T1000 (cell line): ENCODE measurements at places on chromosomes 4 and X.

GRCh38 chr4:158163941-158164767 lies 8.7 kb downstream of the GASK1B start:
- no peak for DNase-seq

DNA sequence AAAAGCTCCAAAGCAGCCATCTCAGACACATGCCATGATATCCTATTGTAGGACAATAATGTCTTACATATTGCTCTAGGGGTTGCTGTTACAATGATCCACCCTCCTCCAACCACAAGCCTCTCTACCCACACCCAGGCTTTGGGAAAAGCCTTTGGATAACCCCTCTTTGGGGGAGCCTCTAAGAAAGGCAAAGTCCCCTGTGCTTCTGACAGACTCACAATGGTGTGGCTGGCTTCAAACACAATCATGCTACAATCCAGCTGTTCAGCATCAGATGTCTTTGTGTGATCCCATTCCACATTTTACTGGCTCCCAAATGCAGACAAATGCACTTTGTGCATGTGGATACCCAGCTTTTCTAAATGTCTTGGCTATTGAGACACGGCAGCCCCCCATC lies 65.9 kb upstream of the CAPN6 start:
- DNase-seq: no peak

DNA sequence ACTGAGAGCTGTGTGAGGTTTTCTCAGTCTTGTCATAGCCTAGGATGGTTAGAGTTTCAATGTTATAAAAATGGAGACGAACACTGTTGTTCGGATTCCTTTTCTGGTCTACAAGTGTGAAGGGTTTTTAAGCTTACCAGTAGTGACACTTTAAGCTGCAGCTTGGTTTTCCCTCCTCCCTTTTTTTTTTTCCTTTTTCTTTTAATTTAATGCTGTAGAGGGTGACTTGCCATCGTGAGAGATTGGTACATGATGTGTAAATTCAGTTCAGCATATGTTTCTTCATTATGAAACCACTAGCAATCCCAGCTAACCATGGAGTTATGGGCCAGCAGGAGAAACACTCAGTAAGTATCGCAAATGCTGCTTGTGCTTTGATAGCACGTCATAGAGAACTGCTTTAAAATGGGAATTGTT lies 165.0 kb downstream of the RAPGEF2 start:
- DNase-seq: no peak

GRCh38 chr4:54165438-54165837 lies 63.7 kb upstream of the PDGFRA start:
- peak; percentile 64 for DNase-seq

DNA sequence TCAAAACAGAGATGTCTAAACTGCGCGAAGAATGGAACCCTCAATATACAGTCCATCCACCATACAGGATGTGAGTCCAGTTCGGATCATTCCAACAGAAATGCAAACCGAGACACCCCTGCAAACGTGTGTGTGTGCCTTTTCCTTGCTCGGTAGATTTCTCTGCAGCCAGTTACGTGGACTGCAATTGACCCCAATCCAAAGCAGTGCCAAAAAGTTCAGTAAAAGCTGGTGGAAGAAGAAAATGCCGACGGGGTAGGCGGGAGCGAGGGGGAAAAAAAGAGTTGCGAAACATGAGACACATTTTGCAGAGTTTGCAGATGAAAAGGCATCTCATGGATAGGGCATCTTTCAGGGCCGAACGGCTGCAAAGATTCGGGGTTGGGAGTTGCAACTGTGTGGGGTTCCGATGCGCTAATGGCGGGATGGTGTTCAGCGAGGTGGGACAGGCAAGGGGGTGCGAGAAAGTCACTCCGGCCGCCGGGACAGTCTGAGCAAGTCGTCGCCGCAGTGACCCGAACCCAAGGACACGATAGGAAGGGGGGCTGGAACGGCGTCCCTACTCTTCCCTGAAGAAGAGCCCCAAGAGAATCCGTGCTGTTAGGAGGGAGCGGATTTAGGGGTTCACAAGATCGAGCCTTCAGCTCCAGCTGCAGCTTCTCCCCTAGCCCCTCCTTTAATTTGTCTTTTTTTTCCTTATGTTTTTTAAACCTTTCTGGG lies 3.8 kb downstream of the PHOX2B start:
- no peak for DNase-seq

DNA sequence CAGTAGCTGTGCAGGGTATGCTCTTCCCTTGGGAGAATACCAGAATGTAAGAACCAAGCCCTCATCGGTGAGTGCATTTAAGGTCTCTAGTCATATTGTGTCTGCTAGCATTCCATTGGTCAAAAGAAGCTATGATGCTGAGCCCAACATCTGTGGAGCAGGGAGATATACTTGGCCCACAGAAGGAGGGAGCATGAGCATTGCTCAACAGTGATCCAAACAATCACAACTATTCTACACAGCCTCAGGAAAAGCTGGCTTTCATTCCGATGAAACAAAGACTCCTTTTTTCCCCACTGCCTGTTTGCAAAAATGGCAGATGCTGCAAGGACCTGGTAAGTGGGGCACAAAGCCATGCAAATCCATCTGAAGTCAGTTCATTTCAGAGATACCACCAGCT lies 80.6 kb upstream of the DHX15 start:
- no peak for DNase-seq

GRCh38 chr4:8308856-8309771 lies 39.6 kb downstream of the HTRA3 start:
- no peak for DNase-seq

GRCh38 chrX:56248492-56248891 lies 16.3 kb downstream of the KLF8 start:
- DNase-seq: no peak

DNA sequence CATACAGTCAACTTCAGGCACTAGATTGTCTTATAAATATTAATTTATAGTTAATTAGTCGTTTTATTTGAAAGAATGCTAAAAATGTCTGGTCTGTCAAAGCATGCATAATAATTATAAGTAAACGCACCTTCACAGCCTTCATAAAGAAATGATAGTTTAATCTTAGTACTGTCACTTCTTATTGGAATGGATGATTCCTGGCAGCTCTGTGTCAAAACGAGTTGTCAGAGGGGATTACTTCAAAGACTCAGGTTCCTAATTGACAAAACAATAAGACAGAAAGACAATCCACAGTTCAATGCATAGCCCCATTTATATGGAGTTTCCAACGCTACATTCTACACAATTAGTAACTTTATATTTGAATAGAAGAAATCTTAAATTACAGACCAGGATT lies 461.3 kb upstream of the TECRL start:
- DNase-seq: no peak

- no peak for DNase-seq
Measured at GRCh38 chr4:140466146-140466545, 31.9 kb downstream of the MGAT4D start.

DNA sequence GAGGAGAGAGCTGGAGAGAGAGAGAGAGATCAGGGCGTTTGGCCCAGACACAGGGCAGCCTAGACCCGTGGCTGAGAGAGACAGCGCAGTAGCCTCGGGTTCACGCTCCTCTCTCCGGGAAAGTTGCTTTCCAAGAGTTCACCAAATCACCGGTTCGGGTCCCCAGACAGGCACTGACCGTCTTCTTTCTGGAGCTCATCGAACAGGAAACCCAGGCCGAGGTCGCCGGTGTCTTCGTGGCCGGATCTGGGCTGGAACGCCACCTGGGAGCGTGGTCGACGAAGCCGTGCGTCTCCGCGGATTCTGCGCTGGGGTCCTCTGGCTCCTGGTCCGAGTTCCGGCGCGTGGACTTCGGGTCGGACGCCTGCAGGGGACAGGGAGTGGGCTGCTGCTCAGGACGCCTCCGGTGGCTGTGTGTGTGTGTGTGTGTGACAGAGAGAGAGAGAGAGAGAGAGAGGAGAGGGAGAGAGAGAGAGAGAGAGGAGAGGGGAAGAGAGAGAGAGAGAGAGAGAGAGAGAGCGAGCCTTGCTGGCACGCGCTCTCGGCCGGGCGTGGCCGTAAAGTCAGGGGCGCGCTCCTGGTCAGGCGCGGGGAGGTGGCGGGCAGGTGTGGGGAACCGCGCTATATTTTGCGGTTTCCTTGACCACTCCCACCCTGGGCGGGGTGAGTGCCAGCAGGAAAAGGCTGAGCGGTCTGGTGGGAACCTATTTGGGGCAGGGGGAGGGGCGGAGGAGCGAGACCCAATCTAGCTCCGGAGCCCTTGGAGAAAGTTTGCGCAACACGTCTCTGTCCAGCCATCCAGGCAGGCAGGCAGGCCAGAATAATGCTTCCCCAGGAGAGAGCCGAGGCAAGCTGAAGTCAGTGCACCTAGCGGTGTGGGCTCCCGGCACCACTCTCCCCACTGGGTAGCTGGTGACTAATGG lies 62.1 kb downstream of the RHOXF2B start:
- DNase-seq: no peak

DNA sequence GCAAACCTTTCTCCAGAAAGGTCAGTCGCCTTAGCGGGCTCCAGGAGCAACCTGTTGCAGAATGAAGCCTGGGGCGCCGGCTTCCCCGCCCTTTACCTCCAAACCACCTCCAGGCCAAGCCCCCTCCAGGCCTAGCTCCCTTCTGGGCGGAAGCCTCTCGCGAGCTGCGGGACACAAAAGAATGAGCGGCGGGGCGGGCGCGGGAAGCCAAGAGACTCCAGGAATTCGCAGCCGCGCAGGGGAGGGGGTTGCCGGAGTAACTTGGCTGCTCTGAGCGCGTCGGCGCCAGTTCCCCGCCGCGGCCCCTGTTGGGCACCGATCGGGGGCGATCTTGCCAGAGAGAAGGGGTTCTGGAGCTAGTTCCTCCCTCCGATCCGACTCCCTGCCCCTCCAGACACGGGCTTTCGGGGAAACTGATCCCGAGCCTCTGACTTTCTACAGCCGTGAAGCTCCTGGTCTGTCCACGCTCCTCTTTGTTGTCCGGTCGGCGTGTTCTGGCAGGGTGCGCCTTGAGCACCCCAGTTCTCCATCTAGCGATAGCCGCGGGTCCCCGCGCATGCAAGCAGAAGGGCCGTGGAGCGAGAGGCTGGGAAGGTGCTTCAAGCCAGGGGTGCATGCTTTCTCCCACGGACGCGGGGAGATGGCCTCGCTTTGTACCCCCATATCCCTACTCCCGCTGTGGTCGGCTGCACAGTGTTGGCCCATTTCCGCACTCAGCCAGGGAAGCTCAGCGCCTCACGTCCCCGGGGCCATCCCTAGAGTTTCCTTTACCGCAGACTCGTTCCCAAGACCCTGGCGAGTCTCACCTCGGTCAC lies 1.2 kb downstream of the PROM1 start:
- no peak for DNase-seq

DNA sequence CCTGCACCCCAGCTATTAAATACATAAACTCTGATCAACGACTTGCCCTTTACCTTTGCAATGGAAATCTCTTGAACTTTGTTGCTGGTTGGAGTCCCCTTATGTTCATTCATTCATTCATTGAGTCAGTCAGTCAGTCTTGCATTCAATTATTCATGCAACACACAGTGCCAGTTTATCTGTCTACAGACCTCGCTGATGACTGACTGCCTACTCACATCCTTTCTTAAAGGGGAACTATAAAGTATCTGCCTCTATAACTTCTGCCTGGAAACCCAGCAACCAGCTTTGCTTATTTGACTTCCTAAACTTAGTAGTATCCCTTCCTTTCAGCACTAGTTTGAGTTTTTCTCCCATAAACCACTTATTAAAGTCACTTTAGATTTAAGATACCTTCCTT lies 620.8 kb upstream of the ADGRL3 start:
- DNase-seq: no peak

- no peak for DNase-seq
Measured at GRCh38 chr4:98572697-98573096, 85.7 kb downstream of the TSPAN5 start.

- DNase-seq: no peak
Measured at GRCh38 chr4:1964443-1964842, 44.3 kb downstream of the NELFA start.

DNA sequence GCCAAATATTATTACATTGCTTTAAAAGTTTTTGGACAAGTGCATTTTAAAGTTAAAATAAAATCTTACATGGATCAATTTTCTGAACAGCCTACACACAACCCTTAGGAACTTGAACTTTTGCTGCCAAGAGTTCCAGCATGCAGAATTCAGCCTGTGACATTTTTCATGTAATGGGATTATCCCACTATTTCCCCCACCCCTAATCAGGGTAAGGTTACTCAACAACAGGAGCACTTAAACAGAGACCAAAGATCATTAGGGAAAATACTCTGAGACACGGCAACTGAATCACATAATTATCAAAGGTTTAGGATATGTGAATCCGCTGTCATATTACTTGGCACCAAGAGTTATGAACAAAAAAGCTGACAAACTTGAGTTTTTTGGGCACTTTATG lies 47.2 kb downstream of the IQCM start:
- no peak for DNase-seq

GRCh38 chrX:120468479-120468824 lies 644 bp downstream of the LAMP2 start:
- DNase-seq: no peak

DNA sequence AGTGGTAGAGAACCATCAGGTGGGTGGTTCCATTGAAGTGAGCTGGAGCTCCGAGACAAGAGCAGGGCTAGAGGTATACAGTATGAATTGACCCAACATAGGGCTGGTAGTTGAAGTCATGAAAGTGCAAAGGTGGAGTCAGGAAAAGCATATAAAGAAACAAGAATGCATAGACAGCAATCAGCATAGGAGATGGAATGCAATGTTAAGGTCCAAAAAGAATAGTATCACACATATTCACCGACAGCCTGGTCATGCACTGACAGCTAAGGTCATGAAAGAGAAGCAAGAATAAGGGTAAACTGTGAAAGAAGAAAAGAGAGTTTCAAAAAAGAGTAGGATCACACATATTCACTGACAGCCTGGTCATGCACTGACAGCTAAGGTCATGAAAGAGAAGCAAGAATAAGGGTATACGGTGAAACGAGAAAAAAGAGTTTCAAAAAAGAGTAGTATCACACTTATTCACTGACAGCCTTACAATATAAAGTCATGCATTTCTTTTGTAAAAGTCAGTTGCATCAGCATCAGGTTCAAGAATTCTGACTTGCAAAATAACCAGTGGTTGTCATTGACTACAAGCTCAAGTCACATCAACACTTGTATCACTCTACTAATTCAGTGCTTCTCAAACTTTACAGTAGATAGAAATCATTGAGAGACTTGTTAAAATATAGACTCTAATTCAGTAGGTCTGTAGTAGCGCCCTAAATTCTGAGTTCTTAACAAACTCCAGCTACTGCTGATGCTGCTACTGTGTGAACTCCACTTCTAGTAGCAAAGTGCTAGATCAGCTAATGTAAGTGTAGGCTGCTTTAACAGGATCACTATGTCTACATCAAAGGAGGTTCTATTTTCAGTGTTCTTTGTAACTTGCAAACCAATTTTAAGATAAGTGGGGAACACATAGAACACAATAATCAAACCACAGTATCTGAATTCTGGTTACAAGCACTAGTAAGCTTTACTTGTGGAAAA lies 221.9 kb downstream of the PDGFC start:
- DNase-seq: no peak
